ENCODE measurements at places on chromosomes 3 and 15.

DNA sequence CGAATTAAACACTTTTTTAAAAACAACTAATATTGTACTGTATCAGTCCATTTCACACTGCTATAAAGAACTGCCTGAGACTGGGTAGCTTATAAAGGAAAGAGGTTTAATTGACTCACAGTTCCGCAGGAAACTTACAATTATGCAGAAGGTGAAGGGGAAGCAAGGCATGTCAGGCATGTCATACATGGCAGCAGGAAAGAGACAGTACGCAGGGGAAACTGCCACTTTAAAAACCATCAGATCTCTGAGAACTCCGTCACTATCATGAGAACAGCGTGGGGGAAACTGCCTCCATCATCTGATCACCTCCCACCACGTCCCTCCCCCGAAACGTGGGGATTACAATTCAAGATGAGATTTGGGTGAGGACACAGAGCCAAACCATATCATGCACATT is 162.8 kb upstream of the TPM1 start:
- DNase-seq = no peak

DNA sequence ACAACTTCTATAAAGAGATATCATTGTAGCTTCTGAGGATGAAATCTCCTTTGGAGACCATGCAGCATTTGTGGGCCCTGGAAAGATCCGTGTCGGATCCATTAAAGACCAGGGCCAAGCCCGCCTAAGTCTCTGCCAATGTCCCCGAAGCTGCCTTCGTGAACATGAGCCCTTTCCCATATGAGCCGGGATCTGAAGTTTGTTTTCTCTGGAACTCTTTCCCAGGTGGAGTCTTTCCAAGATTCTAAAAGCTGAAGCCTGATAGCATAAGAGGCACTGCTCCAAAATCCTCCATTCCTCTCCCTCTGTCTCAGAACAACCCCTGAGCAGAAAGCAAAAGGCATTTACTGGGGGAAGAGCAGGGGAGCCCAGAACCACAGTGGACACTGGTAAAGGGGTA is 274.6 kb downstream of the NTRK3 start:
- DNase-seq = no peak

DNA sequence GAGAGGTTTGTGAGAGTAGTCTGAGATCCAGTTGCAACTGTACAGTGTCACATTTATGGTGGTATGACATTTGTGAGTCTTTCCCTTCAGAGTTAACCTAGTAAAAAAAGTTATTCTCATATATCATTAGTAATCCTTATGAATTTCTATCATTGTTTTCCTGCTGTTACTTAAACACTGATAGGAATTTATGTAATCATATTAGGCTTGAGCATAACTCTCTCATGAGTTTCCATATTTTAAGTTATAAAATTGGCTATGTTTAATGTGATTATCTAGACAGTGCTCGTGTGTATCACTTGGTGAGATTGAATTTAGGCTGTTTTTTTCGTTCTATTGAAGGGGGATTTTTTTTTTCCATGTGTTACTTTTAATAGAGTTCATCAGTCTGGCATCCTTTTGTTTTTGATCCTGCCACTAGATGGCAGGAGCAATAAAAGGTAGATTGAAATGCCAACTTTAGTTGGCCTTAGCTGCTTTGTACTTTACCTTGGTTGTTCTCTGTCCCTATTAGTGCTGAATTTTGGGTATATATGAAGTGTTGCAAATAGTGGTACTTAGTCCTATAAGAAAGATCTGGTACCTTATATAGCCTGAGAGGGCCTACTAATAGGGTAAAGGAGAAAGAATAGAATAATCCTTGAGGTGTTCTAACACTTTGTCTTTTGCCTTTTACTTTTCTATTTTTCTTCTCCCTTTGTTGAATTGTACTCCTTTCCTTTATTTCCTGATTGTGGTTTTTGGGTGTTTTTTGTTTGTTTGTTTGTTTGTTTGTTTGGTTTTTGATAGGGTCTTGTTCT is 17.9 kb downstream of the STT3B start:
- no peak for DNase-seq

GRCh38 chr3:41598402-41599126 is 363.3 kb downstream of the ULK4 start:
- DNase-seq = no peak

Measured in stimulated activated CD8-positive, alpha-beta memory T cell treated with anti-CD3 and anti-CD28 coated beads, Interleukin-15, amount 100 ng/mL, for 24 hours (primary cell).